ENCODE measurements at places on chromosomes 6 and 20.

- DNase-seq = peak; percentile 38
Observed at GRCh38 chr6:133568970-133569889, 319.7 kb upstream of the TCF21 start.

DNA sequence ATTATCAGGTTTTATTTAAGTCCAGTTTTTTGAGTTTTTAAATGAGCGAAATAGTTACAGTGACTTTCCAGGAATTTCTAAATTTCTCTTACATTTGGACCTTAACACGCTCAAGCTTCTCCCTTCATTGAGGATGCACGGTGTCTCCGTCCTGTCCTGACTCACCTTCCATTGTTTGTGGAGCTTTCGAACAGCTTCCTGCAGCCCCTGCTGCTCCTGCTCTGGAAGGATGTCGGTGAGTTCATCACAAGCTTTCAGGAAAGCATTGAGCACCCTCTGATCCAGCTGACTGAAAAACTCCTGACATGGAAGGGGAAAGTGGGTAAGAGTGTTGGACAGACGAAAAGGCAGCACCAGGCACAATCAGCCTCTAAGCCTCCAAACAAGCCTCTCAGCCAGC lies 183.7 kb downstream of the SYNE1 start:
- no peak for DNase-seq

DNA sequence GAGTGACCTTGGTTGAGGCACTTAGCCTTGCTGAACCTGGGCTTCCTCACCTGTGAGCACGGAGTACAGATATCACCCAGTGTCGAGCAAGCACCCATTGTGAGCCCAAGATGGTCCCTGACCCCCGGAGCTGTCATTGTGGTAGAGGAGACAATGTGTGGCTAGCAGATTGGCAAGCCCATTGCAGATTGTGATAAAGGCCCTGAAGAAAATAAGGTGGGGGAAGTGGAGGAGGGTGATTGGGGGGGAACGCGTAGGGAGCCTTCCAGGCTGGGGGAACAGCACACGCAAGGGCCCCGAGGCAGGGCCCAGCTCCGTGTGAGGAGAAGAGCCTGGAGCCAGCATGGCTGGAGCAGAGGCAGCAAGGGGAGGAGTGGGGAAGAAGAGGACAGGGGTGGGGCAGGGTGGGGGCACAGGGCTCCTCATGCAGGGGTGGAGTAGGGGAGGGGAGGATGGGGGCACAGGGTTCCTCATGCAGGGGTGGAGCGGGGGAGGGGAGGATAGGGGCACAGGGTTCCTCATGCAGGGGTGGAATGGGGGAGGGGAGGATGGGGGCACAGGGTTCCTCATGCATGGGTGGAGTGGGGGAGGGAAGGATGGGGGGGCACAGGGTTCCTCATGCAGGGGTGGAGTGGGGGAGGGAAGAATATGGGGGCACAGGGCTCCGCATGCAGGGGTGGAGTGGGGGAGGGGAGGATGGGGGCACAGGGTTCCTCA lies 7.0 kb downstream of the CEBPB start:
- no peak for DNase-seq

DNA sequence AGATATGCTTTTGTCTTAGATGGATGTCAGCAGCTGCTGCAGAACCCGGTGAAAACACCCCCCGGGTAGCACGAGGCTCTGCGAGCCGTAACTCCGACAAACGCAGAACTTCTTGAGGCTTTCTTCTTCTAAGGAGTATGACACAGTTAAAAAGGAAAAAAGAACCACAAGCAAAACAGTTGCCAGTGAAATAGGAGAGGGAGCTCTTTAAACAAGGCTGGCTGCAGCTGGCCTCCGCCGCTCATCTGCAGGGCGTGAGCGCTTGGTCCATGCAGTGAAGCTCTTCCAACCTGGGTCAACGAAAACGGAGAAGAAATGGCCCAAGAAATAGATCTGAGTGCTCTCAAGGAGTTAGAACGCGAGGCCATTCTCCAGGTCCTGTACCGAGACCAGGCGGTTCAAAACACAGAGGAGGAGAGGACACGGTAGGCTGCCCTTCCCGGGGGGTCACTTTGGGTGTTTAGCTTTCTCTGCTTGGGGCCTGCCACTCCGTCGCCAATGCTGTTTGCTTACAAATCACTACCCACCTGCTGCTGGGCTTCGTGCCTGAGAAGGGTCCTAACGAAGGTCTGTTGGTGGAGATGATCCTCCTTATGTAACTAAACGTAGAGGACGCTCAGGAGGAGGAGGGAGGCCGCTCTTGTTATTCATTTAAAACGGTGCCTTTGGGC lies 13.2 kb downstream of the SYTL3 start:
- no peak for DNase-seq

- DNase-seq = no peak
Observed at GRCh38 chr20:56422076-56422823, 10.2 kb downstream of the CASS4 start.

- DNase-seq = no peak
Observed at GRCh38 chr20:63873477-63873971, 8.5 kb downstream of the TPD52L2 start.

DNA sequence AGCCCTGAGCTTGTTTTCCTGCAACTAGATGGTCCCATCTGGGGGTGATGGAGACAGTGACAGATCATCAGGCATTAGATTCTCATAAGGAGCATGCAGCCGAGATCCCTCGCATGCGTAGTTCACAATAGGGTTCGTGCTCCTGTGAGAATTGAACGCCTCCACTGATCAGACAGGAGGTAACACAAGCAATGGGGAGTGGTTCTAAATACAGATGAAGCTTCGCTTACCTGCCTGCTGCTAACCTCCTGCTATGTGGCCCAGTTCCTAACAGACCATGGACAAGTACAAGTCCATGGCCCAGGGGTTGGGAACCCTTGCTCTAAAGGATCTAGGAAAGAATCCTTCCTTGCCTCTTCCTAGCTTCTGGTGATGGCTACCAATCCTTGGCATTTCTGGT lies 42.7 kb downstream of the RIPOR3 start:
- DNase-seq = no peak

DNA sequence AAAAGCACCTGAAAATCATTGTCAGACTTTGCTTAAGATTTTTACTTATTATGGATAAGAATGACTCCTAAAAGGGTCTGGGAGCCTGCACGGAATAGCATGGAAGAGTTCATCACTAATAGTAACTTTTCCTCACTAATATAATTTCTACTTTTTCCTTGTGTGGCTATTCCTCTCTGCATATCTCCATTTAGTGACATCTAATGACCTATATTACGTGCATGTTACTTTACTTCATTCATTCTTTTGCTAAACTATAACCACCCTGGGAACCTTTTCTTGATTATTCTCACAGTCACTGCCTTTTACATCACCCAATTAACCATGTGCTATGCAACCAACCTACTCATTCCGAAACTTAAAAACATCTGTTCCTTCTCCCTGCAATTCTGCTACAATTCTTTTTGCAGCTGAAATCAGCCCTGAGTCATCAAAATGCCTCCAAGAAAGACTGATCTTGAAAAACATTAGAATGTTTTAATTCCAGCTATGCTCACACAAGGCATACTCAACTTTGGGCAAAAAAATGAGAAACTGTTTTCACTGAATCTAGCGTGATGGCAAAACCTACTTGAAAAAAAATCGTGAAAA lies 313.3 kb downstream of the RNGTT start:
- peak; percentile 62 for DNase-seq

DNA sequence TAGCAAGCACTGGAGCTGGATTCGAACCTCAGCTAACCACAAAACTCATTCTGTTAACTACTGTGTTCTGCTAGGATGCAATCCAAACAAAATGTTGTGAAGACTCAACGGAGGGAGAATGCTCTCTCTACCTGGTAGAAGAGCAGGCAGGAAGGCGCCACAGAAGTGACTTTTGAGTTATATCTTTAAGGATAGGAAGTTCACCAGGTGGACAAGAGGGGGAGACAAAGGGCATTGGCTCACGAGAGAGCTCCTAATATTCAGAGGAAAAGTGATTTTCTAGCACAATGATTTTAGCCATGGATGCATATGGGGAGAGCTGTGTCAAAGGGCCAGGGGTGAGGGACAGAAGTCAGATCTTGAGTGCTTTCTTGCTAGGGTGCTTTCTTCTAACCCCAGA lies 108.4 kb upstream of the MAFB start:
- no peak for DNase-seq

GRCh38 chr20:58261660-58262059 lies 33.2 kb upstream of the ANKRD60 start:
- no peak for DNase-seq

Data from GM13976 (cell line).